ENCODE measurements at places on chromosomes 2 and 18.

DNA sequence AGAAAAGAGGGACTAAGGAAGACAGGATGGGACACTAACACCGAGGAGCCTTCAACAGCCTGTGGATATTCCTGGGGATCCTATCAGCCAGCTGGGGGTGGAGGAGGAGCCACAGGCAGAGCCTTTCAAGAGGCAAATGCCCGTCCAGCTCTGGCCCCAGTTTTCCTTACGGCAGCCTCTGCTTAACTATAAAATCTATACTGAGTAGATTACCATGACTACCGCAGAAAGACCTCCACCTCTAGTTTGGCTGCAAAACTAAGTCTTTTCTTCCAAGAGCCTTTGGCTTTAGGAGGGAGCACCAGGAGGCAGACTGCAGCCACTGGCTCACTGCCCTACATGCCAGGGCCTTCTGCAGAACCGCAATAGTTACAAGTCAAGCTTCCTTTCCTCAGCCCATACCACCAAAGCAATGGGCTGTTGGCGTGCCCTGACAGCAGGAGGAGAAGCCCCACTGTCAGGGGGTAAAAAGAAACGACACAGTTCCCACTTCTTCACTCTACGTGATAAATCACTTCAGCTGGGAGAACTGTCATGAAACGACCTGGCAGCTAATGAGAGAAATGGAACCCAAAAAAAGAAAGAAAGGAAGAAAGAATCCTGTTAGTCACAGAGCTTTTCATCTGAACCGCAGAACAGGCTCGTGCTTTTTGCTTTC, 25.1 kb upstream of the CREB1 start:
- DNase-seq = no peak

GRCh38 chr2:122421775-122422174, 666.3 kb downstream of the TSN start:
- no peak for DNase-seq

GRCh38 chr2:197828464-197829135, 24.2 kb downstream of the PLCL1 start:
- no peak for DNase-seq

GRCh38 chr18:49875783-49876182, 62.5 kb upstream of the ACAA2 start:
- no peak for DNase-seq

- no peak for DNase-seq
Measured at GRCh38 chr2:177239053-177239452, 25.5 kb downstream of the NFE2L2 start.

- DNase-seq = no peak
Measured at GRCh38 chr18:34650121-34650545, 60.0 kb upstream of the DTNA start.

DNA sequence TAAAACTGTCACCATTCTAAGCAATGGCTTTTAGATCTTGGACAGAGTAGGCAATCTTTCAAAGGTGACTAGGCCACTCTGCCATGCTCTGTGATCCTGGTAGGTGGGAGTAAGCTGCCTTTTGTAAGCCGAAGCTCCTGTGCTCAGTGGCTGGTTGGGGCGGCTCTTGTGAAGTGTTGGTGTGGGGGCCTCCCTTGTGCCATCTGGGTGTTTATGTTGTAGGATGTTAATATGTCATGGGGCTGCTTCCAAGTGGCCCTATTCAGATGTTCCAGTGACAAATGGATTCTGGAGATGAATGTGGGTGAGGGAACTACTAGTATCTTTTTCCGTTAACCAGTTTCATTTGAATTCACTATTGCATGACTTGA, 116.8 kb upstream of the SPRED2 start:
- no peak for DNase-seq

GRCh38 chr2:198055716-198056115, 251.3 kb downstream of the PLCL1 start:
- DNase-seq = no peak

DNA sequence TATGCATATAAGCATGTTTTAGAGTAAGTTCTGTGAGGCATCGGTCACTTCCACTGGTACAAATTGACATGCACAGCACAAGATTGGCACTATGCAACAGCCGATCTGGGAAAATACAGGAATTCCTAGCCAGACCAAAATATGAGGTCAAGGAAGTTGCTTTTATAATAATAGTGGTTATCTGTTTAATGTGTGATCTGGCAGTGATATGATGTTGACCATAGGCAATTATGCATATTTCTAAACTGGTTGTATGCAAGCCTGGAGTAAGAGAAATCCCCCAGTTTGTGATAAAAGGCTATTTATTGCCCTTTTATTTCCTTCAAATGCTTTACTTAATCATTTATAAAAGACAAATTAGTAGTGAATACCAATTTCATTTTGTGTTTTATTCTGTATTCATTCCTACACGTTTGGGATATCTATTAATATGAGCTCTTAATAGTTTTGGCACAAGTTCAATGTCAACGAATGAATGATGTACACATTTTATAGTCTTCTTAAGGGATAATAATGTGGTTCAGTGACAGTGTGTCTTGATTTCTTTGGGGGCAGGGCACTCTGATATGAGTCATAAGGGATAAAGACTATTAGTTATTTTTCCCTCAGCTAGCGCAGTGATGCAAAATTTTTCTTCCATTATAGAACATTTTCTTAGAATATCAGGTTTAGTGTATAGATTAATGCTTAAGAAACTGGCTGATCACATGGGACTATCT, 34.7 kb upstream of the ZEB2 start:
- DNase-seq = no peak

GRCh38 chr2:88671786-88672427, 19.6 kb upstream of the RPIA start:
- no peak for DNase-seq

DNA sequence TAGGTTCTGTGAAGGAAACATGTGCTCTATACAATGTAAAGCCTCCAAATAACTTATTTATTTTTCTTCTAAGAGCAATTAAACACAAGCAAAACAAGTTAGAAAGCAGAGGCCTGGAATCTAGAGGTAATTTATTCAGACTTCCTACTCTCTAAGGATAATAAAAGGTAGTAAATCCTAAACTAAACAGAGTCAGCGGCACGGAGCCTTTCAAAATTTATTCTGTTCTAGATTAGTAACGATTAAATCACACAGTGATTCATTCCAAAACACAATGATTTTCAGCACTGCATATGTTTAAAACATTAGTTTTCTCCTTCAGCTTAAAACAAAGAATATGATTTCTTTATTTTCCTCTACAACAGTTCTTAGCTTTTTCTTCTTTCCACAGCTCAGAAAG, 160.9 kb downstream of the FBXO15 start:
- no peak for DNase-seq

GRCh38 chr2:146602383-146602782, 1242.4 kb upstream of the ACVR2A start:
- DNase-seq = no peak

GRCh38 chr2:85085563-85085962, 47.6 kb upstream of the TCF7L1 start:
- no peak for DNase-seq

GRCh38 chr2:129757915-129758783, 221.3 kb upstream of the RAB6C start:
- DNase-seq = no peak

DNA sequence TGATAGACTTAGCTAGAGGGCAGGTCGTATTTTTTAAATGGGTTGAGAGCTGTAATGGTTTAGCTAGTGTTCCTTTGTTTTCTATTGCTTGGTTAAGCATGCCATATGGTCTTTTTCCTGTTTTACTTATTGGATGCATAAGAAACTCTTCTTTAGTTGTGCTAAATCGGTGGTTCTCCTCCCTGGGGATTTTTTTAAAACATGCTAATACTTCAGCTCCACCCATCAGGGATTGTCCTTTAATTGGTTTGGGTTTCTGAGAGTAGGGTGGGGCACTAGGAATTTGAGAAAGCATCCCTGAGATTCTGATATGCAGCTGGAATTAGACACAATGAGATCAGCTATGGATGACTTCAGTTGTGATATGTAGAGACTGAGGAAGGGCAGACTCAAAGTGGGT, 497.2 kb downstream of the THSD7B start:
- DNase-seq = no peak

DNA sequence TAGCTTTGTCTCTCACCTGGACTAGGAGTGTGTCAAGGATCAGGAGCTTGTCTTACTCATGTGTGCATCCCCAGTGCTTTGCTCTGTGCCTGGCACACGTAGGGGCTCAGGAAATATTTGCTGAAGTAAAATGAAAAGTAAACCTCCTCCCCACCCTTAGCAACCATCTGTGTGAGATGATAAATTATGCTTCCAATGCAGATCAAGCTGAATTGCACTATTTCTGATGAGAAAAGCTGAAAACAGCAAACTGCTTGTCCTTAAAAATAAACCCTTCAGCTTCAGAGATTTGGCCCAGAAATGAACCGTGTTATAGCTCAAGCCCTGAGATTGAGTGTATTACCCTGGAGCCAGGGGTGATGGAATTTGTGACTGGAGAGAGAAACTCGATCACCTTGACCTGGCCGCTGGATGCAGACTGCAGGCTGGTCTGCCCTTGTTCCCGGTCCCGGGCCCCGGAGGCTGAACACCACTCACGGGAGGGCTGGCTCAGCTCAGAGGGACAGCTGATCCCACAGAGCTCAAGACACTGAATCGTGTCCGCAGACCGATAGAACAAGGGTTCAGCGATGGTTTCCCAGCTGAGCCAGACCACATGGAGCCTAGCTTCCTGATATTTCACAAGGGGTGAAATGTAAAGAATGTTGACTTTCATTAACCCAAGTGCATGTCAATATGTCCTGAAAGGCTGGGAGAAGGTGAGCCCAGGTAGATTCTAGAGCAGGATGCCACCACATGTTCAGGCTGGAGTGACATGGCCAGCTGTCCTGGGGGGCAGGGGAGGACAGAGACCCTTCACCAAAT, 50.5 kb downstream of the DDX1 start:
- DNase-seq = no peak

- DNase-seq = no peak
Measured at GRCh38 chr2:162316590-162316989, 1.9 kb downstream of the IFIH1 start.

DNA sequence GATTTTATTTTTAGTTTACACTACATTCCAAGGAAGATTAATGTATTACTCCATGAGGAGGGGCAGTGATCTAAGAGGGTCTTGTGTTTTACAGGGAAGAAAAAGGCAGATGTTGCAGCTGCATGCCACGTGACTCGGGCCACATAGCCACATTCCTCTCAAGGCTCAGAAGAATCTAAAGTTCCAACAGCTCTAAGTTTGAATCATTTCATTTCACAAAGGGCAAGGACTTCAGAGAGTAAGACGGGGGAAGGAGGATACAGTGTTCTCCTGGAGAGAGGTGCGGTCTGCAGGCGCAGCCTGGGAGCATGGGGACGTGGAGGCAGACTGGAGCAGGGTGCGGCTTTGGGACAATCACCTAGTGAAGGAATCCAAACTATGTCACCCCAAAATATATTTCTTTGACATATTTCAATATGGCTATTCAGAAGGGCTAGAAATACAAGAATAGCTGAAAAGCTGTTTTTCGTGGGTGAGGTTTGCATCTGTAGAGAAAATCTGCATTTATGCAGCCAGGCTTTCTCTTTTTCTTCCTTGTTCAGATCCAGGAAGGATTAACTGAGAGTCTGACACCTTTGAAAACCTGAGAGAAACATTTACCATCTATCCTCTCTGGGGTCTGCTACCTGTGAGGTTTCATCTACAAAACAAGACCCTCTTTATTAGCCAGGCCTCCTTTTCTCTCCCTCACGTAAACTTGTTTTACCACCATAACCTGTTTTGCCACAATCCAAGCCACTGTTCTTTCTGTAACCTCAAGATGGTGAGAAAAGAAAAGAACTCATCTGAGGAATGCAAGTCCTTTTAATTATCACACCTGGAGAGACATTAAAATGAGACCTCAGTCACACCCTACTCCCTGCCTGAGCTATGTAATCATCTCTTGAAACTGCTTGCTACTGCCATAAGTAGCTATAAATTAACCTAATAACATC, 165.1 kb upstream of the NDUFV2 start:
- DNase-seq = no peak

GRCh38 chr2:45935791-45936622, 284.5 kb downstream of the PRKCE start:
- peak; percentile 94 for DNase-seq

DNA sequence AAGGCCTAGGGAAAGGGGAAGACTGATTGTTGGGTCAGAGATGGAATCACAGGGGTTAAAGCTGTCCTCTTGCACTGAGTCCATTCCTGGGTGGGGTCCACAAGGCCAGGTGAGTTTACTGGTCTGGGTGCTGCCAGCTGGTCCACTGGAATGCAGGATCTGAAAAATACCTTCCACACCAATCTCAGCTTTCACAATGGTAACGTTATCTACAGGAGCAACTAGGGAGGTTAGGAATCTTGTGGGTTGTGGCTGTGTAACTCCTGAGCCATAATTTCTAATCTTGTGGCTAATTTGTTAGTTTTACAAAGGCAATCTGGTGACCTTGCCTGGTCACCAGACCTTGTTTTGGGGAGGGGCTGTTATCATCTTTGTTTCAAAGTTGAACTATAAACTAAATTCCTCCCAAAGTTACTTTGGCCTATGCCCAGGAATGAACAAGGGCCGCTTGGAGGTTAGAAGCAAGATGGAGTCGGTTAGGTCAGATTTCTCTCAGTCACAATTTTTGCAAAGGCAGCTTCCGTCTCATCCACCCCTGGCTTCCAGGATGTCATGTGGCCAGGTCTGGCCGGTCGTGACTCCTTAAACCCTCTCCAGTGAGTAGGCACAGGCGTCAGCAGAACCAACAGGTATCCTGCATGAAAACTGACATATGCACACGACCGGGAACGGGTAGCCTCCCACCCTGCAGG, 123.3 kb upstream of the SH3BP4 start:
- no peak for DNase-seq

Data from T1000 (cell line).